RWPE1 (cell line): ENCODE measurements at places on chromosomes 1 and 21.

- DNase-seq, result no peak
These were observed 790 bp downstream of the RPS8 start for GRCh38 chr1:44775930-44776729.

- DNase-seq, result no peak
These were observed 2.4 kb upstream of the COL6A1 start for GRCh38 chr21:45979141-45979631.

GRCh38 chr1:2605509-2606395 is 19.2 kb downstream of the PRXL2B start:
- no peak for DNase-seq

DNA sequence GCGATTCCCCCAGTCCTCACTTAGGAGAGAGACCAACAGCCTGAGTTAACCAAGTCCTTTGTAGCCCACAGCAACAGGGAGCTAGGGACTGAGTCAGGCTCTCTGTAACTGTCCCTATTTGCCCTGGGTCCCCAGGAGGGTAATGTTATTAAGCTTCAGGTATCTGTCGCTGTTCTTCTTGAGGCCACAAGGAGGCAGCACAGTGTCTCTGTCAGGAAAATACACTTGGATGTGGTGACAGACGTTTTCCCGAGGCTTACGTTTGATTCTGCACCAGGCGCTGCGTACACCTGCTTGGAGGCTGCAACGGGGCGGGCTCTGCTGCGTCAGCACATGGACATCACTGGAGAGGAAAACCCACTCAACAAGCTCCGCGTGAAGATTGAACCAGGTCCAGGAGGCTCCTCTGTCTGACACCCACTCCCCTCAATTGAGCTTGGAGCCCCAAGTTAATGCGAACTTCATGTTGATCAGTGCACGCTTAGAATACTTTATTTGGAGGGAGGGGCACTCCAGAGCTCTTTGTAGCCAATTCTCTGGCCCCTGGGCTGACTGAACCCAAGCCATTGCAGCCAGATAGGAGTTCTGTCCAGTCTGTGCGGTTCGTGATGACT is 10.7 kb upstream of the ELF3 start:
- peak; percentile 78 for DNase-seq

DNA sequence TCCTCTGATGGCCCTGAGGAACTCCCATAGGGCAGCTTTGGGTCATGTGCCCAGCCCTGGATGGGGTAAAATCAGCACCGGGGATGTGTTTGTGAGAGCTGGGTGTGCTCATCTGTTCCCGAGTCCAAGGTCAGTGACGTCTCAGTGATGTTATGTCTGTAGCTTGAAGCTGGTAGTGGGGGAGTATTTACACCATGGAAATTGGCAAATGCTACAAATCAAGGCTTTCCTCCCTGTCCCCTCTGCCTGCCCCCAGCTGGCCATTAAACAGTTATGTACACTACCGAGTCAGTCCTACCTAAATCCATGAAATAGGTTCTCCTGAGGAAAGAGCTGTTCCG is 117.8 kb upstream of the SLC25A33 start:
- no peak for DNase-seq

DNA sequence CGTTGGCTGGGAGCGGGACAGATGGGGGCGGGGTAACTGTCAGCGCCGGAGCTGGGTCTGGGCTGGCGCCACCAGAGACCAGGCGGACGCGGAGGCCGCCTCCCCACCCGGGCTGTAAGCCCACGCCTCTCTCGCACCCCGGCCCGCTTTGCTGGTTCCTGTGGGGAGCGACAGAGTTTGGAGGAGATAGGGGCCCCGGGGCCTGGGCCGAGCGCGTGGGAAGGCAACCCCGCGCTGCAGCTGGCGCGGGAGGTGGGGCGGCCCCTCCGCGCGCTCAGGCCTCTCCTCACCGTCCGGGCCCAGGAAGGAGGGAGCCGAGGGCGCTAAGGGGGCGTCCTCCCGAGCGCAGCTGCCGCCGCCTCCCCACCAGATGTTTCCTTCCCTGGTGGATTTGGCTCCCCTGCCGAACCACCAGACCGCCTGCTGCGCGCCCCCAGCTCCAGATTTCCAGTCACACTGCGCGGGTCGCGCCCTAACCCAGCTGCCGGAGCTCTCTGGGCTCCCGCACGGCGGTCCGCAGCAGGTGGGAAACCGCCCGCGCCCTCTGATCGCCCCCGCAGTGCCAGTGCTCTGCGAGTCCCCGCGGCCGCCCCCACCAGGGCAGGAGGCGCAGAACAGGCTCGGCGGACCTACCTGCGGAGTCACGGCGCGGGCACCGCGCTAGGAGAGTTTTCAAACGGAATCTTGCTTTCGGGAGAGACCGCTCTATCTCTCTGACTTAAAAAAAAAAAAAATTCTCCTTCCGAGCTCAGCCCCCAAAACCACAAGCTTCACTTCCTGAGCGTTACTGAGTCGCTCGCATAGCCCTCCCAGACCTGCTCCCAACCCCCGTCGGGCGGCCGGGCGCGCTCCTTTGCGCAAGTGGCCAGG is 1.1 kb downstream of the GFI1 start:
- DNase-seq, result no peak

GRCh38 chr1:222062640-222063039 is 320.8 kb upstream of the DUSP10 start:
- DNase-seq, result no peak

GRCh38 chr1:154987326-154987725 is 4.2 kb downstream of the FLAD1 start:
- DNase-seq, result no peak

DNA sequence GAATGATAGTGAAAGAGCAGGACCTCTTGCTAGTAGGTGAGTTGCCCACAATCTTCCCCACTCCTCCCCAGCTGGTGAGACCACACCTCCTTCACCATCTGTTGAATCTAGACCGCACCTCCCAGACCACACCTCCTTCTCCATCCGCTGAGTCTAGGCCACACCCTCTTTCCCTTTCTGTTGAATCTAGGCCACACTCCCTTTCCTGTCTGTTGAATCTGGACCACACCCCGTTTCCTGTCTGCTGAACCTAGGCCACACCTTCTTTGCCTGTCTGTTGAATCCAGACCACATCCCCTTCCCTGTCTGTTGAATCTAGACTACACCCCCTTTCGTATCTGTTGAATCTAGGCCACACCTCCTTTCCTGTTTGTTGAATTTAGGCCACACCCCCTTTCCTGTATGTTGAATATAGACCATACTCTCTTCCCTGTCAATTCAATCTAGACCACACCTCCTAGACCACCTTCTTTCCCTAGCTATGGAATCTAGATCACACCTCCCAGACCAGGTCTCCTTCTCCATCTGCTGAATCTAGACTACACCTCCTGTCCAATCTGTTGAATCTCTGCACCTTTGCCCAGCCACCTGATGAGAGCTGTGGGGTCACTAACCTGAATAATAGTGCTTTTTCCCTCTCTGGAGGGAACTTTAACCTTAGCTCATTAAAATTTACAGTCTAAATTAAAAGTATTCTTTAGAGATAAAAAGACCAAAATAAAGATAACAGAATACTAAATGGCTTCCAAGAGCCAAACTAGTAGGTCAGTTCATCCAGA is 116.3 kb downstream of the DAB1 start:
- DNase-seq, result peak; percentile 5

GRCh38 chr1:41537788-41538351 is 53.4 kb upstream of the EDN2 start:
- DNase-seq, result no peak

DNA sequence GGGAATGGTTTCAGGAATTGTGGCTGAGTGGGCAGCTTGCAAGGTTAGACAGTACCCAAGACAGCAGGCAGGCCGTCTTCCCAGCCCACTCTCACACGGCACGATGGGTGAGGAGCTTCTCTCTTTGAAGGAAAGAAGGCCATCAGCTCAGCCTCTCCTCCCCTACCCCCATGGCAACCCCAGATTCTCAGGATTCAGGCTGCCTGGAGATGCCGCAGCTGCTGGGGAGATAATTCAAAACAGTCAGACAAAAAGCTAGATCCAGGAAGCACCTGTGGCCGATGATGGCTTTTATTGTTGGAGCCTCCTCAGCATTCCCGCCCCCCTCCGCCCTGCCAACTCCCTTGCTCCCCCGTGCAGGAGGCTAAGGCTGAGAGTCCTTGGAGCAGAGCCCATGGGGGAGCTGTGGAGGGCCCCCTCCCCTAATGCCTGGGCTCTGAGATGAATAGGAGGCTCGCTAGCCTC is 220.5 kb downstream of the TRABD2B start:
- DNase-seq, result no peak
